GM18507 (cell line): ENCODE measurements at places on chromosomes 11 and 22.

- DNase-seq = no peak
These were observed 52.3 kb downstream of the SLC22A12 start for GRCh38 chr11:64643256-64643881.

DNA sequence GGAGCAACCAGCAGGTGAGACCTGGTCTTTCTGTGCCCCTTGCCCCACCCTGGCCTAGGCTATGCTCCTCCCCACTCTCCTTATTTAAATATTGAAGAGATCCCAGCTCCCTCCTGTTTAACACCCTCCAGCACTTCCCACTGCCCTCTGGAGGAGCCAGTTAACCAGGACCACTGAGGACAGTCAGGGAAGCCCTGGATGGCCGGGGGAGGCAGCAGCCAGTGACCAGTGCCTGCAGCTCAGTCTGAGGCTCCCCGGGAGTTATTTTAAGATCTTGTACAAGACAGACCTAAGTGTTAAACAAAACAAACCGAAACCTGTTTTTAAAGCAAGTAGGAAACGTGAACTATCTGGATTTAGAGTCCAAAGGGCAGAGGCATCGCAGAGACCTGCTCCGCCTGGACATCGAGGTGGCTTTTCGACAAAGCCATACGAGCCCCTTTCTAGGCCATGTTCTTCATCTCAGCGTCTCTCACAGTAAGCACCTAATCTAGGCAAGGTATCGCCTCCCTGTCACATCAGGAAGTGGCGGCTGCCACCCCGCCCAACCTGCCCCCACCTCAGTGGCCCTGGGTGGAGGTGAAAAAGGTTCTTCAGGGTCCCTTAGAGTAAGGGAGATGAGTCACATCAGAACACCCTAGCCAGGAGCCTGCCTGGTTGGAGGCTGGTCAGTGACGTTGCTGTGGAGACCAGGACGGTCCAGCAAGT, 35.2 kb downstream of the TRMU start:
- DNase-seq = no peak

- DNase-seq = no peak
These were observed 1251.2 kb downstream of the BRD1 start for GRCh38 chr22:48576333-48577013.

DNA sequence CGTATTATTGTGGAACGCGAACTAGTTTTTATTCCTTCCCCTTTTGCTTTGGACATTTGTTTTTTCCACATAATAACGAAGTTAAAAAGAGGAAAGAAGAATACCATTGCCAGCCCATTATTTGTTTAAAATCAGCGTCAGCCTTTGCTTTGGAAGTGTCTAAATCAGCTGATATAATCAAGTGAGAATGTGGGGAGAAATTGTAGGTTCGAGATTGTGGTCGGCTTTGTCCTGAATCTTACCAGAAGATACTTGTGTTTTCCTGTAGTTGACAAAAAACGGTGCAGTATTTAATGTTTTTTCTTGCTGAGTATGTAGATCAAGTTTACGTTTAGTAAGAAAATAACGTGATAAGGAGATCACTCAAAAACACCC, 935 bp downstream of the ZNF143 start:
- no peak for DNase-seq

GRCh38 chr11:130206141-130206540, 46.6 kb downstream of the ST14 start:
- no peak for DNase-seq

DNA sequence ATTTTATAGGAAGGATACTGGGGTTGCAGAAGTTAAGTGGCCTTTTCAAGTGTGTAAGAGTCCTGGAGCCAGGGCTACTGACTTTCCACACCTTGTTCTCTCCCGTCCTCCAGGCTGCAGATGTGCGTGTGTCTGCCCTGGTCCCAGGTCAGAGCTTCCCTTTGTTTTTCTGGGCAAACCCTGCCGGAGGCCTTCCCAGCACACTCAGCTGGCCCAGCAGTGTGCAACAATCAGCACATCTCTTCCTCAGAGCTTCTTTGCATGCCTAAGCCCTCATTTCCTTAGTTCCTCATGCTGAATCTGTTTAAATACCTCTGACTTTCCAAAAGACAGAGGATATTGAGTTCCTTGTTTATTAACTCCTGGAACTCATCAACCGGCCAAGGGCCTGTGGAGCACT, 80.6 kb downstream of the KCNJ1 start:
- no peak for DNase-seq

DNA sequence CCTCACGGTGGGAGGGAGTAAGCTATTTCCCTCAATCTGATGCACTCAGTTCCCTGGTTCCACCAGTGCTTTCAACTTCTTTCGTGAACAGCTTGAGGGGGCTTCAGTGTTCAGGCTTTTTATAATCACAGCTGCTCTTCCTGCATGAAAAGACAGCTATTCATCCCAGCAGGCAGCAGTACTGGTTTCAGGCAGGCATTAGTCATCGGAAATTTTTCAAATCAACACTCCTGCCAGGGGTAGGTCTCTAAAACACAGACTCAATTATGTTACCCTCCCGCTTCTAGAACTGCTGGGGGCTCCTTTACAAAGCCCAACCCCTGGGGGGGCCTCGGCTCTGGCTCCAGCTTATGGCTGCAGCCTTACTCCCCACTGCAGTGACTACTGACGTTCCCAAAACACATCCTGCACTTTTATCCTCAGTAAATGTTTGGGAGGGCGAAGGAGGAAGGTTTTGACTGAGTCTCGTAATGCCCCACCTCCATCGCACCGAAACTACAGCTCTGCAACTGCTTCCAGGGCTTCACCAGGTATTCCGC, 5.8 kb downstream of the POLDIP3 start:
- no peak for DNase-seq

- DNase-seq = no peak
These were observed 36.8 kb downstream of the KIRREL3 start for GRCh38 chr11:126963603-126964363.

DNA sequence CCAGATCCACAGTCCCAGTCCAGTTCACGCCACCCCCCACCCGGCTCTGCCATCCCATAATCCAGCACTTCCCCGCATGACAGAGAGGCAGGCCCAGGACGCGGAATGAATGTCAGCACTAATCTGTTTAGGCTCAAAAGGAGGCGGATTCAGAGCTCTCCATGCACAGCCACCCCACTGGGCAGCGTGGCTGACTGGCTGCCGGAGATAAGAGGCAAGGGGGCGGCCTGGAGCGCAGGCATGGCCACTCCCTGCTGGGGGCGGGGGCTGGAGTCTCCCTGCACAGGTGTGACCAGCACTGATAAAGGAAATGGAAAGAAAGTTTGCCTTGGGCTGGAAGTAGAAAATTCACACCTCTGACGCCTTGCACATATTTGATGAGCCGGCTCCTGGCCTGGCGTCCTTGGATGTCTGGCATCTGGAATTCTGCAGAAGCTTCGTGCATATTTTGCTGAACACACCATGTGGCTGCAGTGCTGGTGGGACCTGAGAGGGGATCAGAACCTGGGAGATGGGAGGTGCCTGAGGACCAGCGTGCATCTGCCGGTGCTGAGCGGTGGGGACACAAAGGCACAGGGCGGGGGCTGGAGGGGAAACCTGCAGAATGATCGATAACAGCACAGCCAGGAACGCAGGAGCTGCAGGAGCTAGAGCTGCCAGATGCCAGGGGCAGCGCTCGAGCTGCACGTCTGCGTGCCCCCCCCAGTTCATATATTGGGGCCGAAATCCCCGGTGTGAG, 344.4 kb downstream of the CTTN start:
- DNase-seq = no peak

GRCh38 chr11:11916981-11917399, 75.2 kb downstream of the USP47 start:
- no peak for DNase-seq

DNA sequence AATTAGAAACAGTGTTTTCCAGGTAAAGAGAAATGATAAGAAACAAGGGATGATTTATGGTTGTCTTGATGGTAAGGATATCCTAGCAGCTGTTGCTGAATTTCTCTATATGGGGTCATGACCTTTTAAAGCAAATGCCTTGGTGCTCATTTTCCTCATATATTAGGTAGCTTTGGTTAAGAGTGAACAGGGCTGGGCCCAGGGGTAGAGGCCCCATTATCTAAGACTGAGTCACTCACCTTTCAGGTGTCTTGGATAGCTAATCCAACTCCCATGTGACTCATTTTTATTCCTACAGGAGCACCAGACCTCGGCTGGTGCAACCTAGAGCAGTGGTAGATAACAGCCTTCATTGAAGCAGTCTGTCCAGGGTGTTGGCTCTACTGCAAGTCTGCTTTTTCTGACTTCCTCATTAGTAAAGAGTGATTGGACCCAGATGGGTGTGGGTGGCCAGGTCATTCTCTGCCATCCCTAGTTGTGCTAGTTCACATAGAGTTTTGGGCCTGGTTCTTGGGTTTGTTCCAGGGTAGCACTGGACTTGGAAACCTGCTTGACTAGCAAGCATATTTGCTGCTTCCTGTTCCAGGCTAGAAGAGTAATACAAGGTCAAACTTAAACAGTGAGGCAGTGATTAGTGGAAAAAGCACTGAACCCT, 37.4 kb downstream of the CTNND1 start:
- no peak for DNase-seq

- DNase-seq = no peak
These were observed 36.8 kb upstream of the CSTF3 start for GRCh38 chr11:33197915-33198727.

DNA sequence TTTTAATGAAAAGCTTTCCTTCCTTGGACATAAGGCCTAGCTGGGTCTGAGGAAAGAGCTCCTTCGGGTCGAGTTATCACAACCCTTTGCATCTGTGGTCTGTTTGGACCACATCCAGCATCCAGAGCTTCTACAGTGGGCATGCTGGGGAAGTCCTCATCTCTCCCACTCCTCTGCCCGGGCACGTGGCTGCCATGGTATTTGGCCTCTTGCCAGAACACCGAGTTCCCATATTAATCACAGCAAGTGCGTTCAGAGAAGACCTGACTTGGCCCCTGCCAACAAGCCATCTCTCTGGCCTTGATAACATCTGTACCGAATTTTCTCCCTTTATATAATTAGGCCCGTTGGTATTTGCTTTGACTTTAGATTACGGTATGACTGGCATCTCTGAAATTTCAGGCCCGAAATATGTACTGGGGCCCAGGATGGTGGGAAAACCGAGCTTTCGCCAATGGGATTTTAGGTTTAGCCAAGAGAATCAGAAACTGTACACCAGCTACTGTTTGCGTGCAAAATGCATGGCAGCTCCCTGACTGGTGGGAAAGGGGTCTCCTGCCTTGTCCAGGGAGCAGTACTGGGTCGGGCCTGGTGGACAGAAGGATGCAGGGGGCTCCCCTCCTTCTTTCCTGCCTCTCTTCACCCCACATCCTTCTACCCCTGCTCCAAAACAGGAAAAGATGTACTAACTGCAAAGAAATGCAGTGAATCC, 90.0 kb downstream of the MICAL2 start:
- no peak for DNase-seq

DNA sequence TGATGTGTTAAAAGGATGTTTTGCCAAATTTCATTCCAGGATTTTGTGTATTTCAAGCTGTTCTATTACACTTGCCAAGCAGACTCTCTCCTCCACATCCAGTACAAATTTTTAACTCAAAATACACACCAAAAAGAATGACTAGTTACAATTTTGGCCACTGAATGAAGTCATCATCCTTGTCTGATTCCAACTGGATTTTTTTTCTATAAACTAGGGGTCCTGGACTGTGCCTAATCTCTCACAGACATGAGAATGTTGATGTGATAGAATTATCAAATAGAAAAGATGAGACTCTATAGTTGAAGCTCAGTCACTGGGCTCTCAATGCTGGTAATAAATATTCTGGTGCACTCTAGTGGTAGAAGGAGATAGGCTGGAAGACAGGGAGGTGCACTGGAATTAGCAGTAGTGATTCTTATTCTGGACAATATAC, 85.8 kb downstream of the FANCF start:
- no peak for DNase-seq

- DNase-seq = no peak
These were observed 4.7 kb downstream of the LRRC10B start for GRCh38 chr11:61513143-61513765.

DNA sequence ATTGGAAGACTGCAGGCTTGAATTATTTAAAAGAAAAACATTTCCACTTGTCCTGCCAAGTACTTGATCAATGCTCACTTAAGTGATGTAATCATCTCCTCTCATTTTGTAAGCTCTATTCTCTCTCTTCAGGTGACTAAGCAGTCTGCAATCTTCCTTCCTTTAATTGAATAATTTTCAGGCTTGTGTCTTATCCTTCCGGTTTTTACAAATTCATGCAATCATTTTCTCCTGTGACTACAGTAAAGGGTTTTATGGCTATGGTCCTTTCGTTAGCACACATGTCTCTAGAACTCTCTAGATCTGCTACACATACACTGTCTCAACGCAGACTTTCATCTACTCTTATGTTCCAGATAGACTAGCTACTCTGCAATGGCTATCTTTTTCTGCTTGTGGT, 12.6 kb upstream of the UPB1 start:
- no peak for DNase-seq

DNA sequence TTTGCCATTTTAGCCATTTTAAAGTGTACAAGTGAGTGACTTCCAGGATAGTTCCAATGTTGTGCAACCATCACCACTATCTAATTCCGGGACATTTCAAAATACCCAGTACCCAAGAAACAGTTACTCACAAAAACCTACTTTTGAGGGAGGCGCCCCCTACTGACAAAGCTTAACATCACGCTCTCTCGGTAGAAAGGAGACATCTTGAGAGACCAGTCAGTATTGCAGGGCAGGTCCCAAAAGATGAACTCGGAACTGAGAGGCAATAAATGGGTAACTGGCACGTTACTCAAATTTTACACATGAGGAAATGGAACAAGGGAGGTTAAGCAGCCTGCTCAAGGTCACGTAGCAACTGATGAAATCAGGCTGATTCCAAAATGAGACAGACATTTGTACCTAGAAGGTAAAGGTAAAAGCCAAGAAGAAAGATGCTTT, 50.0 kb upstream of the POU2AF1 start:
- DNase-seq = no peak

GRCh38 chr11:77167111-77167626, 39.1 kb downstream of the MYO7A start:
- DNase-seq = no peak

DNA sequence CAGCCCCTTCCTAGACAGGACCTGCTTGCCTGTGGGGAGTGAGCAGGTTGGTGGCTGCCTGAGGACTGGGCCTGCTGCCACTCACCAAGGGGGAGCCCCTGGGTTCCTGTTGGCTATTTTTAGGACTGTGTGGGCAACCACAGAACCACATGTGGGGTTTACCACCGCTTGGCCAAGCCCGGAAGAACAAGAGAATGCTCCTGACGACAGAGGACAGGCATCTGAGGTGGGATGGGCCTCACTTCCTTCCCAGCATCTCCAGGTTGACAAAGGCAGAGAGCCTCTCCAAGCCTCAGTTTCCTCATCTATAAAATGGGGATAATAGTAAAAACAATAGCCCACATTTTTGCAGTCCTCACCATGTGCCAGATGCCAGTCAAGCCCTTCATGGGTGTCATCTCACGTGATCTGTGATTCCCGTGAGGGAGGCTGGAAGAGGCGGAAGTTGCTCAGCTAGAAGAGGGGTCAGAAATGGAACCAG, 43.6 kb downstream of the LRRC32 start:
- peak; percentile 46 for DNase-seq

- DNase-seq = no peak
These were observed 23.9 kb upstream of the MICAL2 start for GRCh38 chr11:12086271-12087074.

- DNase-seq = no peak
These were observed 211.3 kb downstream of the NXPE2 start for GRCh38 chr11:114889594-114890011.
